T-helper 2 cell treated with Interferon-gamma antibody and Interleukin-4, amounts not matched to agents 5 μg/mL and 100 μg/mL, for 36 hours (primary cell): ENCODE measurements at places on chromosomes 2 and 18.

DNA sequence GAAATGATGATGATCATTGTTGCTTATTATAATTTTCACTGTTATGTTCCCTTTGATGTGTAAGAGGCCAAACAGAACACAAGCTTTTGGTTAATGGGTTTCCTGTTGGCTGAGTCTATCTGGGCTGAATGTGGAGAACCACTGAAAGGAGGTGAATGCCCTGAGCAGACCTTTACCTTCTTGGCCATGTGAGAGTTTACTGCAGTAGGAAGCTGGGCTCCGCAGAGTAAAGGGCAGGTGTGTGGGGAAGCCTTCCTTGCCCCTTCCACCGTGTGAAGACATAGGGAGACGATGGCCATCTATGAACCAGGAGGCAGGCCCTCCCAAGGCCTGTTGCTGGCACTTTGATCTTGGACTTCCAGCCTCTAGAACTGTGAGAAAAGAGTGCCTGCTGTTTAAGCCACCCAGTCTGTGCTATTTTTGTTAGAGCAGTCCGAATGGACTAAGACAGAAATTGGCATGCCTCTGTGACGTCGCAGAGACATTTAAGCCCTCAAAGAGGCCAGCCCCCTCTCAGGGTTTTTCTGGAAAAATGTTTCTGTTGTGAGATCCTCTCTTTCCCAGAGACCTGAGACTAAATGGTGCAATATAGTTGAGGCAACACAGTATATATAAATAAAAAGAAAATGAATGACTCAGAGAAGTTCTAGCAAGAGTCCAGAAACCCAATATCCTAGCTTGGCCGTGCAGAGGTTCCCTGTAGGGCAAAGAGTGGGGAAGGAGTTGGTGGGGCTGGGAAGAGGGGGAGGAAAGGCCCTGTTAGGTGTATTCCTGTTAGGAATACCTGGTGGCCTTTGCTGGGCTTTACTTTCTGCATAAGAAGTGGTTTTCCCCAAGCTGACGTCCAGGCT, 121.9 kb upstream of the LGALSL start:
- no peak for DNase-seq

DNA sequence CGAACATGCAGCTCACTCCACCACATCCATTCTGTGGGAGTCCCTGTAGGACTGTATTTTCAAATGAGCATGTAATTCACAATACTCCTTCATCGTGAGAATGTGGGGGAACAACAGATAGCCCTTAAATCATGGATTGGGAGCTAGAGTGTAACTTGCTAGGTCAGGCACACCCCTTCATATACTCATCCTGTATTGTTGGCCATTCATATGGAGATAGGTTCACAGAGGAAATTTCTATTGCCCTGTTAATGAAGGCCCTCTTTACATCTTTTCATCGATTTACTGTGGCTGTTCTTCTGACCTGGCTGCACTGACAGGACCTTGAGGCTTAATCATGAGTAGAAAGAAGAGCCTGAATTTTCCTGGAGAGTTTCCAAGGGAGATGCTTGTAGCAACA, 193.8 kb upstream of the DPP10 start:
- DNase-seq: no peak

- no peak for DNase-seq
Observed at GRCh38 chr18:13893418-13893760, 21.9 kb downstream of the MC2R start.

- no peak for DNase-seq
Observed at GRCh38 chr2:69944756-69945155, 16.7 kb downstream of the ASPRV1 start.

DNA sequence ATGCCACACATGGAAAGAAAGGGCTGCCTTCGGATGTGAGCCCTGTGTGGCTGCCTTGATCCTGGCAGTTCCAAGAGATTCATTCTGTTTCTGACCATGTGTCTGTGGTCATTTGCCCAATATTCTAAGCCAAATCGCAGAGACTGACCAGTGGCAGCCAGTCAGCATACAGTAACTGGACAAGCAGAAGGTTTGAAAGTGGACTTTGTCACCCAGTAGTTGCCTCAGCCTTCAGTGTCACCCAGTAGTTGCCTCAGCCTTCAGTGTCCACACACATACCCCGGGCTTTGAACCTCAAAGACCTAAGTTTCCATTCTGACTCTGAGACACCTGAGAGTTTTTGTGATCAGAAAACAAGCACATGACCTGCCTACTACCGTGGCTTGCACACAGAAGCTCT, 5.0 kb downstream of the RFX8 start:
- no peak for DNase-seq

DNA sequence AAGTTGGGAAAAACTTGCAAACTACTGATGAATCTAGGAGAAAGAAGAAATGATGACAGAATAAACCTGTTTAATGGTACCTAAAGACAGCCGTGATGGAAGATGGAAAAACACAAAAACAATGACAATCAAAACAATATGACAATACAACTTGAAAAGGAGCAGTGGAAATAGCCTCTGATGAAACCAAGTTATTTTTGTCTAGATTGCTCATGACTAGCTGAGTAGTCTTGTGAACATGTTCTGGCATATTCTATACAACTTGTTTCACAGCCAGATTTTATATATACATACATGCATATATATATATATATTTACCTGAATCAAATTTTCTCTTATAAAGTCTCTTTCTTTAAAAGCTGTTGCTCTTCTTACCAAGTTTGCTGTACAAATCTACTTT, 439.1 kb downstream of the TGIF1 start:
- DNase-seq: no peak

DNA sequence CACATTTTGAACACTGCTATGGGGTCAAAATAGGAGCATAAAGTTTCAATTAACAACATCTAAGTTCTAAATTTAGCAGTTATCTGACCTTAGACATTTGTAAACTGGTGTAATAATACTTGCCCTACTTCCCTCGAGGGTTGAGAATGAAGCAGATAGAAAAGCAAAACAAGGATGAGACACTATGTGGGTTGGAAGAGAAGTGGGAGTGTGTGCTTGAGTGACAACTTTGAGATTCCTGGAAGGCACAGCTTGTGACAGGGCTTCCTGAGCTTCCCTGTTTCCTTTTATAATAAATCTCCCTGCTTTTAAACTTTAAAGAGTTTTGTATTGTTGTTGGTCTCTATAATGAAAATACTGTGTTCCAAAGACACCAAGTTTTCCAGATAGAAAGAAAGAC, 128.6 kb upstream of the CHST9 start:
- no peak for DNase-seq

DNA sequence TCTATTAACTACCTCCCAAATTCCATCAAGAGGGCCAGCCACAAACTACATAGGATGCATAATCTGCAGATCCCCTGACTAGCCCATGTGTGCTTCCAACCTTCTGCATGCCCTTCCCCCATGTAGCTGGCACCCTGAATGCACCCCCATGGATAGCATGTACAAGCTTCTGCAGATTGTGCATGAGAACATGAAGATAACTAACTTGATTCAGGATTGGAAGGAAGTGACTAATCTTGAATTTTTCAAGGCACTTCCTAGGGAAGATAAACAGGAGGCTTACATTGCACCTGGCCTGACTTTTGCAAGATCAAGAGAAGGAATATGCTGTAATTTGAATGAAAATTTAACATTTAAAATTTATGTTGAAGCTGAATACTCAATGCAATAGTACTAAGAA, 66.7 kb downstream of the CDC42EP3 start:
- no peak for DNase-seq

- no peak for DNase-seq
Observed at GRCh38 chr18:24130494-24130893, 8.4 kb upstream of the CABYR start.

DNA sequence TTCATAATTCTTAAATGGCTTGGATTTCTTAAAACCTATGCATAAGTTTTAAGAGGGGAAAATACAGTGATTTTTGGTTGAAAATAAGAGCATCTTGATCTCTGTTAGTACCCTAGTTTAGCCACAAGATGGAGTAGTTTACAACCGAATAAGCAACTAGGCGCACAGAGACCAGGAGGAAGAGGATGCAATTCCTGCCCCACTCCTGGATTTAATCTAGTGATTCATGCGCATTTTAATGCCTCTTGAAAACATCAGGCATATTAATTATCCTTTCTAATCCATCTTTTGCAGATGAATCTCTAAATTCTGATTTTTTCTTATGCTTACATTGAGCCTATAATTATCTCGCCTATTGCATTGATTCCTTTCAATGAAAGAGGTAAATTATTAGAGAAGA, 76.7 kb downstream of the MRPS9 start:
- DNase-seq: no peak

- DNase-seq: no peak
Observed at GRCh38 chr2:109711230-109712122, 82.6 kb upstream of the RGPD5 start.

- no peak for DNase-seq
Observed at GRCh38 chr2:68714866-68715265, 19.7 kb upstream of the ARHGAP25 start.

GRCh38 chr2:181774685-181775084, 94.4 kb upstream of the NEUROD1 start:
- DNase-seq: no peak

- DNase-seq: no peak
Observed at GRCh38 chr18:55128437-55128836, 169.2 kb upstream of the CCDC68 start.

DNA sequence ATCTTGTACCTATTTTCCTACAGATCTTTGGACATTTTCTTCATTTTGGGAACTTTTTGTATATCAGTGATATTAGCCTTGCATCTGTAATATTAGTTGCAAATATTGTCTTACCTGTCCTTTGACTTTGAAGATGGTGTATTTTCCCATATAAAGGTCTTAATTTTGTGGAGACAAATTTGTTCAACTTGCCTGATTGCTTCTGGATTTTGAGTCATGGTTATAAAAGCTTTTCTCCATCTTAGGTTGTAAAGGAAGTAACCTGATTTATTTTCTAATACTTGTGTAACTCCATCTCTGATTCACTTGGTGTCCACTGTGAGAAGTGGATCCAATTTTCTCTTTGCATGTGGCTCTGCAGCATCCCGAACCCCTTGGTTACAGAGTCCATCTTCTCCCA, 97.7 kb upstream of the OTOS start:
- no peak for DNase-seq

DNA sequence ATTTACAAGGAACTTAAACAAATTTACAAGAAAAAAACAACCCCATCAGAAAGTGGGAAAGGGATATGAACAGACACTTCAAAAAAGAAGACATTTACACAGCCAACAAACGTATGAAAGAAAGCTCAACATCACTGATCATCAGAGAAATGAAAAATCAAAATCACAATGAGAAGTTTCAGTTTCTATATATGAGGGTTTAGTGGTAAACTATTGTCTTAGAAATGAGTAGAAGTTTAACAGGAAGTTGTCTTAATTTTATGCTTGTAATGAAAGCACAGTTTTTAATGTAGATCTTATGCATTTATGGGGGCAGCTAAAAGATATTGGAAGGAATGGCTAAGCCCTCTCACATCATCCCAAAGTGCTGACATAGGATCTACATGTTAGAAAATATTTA, 325.4 kb downstream of the ERBB4 start:
- DNase-seq: no peak

GRCh38 chr18:75828379-75828778, 400.9 kb upstream of the SMIM21 start:
- DNase-seq: no peak

DNA sequence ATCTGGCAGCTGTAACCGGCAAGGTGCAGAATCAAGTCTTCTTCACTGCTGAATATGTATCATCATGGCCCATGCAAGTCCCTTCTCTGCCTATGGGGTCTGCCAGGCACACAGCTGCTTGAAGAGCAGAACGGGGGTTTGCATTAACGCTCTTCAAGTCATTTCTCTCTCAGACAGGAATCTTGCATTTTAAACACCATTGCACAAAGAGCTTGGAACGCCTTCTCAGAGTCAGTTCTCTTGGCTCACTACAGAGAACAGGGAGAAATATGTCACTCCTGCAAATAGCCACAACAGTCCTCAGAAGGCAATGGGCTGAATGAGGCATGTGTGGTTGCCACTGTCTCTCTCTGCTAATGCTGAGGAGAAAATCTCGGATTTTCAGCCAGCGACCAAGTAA, 2173.5 kb upstream of the PIK3C3 start:
- no peak for DNase-seq

GRCh38 chr2:232295971-232296370, 82.6 kb upstream of the ALPP start:
- no peak for DNase-seq

- no peak for DNase-seq
Observed at GRCh38 chr2:17590342-17590911, 49.9 kb downstream of the VSNL1 start.
